ENCODE measurements at places on chromosomes 12 and 14.

GRCh38 chr12:110744151-110744571 lies 1.5 kb upstream of the PPP1CC start:
- DNase-seq: no peak

DNA sequence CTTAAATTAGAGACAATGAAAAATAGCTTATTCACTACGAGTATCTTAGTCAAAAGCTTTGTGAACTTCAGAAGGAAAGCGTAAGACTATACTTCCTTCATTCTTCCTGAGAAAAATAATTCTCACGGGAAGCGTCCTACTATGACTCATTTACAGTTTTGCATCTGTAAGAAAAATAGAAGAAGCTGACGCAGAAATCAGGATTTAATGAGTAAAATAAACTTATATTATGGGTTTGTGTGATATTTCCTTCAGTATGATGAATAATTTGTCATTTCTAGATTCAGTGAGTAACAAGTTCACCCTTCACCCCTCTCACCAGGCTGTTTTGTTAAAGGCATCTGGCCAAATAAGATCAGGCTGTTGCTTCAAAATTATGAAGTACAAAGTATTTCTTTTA lies 17.8 kb upstream of the PDE3A start:
- DNase-seq: no peak

DNA sequence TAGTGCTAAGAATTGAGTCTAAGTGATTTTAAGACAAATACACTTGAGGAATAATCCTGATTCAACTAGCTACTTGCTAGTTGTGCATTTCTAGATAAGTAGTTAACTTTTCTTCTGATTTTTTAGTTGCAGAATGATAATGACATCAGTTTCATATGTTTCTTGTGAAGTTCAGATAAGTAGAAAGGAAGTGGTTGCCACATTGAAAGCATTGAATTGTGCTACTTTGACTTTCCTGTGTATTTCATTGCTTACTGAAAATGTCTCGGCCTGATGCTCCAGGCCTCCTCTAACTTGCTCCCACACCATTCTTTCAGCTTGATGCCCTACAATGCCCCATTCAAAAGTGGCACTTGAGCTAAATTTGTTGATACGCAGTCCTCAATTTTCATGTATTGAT lies 980.0 kb downstream of the TMTC2 start:
- no peak for DNase-seq

- no peak for DNase-seq
Observed at GRCh38 chr12:25725931-25726330, 172.8 kb upstream of the LMNTD1 start.

GRCh38 chr14:50541159-50541567 lies 8.8 kb upstream of the MAP4K5 start:
- DNase-seq: no peak

DNA sequence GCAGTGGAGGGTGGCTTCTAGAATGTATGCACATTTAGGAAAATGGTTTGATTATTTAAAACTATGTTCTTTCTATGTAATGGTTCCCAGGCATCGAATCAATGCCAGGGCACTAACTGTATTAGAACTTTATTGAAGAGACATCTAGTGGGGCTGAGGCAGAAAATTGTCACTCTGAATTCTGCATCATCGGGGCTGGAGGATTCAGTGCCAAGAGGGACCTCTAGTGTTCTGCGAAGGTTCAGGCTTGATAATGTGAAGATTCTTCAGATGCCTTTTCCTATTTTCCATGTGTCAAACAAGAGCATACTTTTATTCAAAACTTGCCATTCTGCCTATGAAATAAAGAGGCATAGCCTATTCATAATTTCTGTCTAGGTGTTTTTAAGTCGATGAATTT lies 146.3 kb downstream of the CAND1 start:
- peak; percentile 63 for DNase-seq

GRCh38 chr12:76312315-76312714 lies 35.9 kb downstream of the BBS10 start:
- DNase-seq: no peak

- DNase-seq: no peak
Observed at GRCh38 chr14:71694591-71695530, 237.4 kb upstream of the RGS6 start.

DNA sequence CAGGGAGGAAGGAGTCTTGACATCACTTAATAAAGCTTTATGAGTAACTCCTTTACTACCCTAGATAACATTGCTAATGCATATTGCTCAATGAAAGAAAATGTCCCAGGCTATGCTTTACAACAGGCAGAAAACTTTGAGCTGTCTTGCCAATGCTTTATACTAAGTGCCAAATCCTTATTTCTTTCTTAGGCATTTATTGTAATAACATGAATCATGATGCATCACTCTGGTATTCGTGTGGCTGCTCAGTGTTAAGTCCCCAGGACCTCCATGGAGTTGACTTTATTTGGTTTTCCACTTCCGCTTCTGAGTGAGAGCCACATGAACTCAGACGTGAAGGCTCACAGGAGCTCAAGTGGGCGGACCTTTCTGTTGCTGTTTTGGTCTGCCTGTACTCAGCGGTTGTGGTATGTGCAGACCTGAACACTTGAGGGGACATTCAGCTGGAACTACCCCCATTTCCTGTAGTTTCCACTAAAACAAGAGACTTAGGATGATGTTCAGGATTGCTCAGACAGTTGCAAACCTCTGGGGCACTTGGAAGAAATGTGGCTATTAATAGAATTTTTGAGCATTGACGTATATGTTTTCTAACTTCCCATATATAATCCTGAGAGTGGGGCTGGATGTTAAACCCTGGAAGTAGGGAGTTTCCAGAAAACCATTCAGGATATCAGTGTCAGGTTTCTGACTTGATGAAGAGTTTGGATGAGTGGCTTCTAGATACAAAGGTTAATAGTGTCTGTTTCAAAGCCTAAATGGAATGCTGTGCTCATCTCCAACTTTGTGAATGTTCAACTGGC lies 258.6 kb downstream of the MSRB3 start:
- DNase-seq: peak; percentile 68

DNA sequence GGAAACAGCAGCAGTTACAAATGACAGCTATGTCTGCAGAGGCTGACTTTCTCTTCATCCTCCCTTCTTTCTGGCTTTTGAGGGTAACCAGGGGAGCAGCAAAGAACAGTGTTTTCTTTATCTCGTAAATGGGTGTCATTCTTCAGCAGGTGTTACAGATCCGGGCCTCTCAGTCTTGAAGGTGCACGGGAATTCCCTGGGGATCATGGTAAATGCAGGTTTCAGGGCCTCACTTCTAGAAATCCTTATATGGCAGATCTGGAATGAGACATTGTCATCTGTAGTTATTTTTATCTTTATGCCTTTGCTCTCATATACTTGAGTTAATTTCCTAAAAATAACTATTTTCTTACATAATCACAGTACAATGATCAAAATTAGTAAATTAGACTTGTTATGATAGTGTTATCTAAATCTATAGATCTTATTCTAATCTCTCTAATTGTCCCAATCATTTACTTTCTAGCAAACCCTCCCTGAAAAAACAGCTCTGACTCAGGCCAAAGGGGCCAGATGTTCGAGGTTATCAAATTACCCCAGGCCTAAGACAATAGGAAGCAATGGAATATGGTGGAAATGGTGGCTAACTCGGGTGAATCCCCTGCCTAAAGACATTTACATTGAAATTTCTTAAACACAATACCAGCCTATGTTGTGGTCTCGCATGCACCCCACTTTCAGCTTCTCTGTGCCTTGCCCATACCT lies 145.0 kb downstream of the CAND1 start:
- DNase-seq: no peak

DNA sequence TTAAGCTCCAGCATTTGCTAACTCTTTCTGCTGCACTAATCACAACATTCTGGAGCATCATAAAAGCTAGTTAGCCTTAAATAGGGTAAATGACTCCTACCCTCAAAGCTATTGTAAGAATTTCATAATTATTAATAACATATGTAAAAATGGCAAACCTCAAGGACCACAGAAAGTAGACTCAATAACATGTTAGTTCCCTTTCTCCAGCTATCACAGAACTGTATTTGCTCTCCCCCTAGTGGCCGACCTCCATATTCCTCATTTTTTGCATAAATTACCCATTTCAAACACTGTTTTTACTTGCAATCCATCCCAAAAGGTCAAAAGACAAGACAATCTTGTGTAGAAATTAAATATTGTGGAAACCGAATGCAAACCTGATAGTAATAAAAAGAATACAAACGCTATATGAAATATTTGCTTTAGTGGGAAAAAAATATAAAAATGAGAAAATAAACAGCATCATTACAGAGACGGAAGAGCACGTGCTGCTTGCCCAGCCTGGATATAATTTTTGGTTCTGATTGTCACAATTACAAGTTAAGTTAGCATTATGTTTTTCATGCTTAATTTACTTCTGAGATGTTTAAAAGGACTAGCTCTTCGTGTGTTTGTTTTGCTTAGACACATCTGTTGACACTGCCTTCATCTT lies 97.9 kb downstream of the RERGL start:
- DNase-seq: peak; percentile 40

DNA sequence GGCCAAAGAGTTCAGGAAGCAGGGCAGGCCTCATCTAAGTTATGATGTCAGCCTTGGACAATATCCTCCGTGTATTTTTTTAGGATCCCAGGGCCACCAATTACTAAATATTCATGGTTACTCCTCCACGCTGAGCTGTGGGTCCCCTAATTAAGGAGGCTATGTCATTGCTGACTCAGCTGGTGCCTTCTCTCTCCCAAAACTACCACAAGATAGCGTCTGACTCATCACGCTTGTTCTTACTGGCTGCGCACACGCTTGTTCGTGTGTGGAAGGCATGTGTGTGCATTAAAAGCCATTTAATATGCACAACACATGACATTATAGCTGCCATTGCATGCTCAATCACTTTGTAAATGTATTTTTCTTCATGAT lies 78.3 kb downstream of the GSC start:
- DNase-seq: no peak

DNA sequence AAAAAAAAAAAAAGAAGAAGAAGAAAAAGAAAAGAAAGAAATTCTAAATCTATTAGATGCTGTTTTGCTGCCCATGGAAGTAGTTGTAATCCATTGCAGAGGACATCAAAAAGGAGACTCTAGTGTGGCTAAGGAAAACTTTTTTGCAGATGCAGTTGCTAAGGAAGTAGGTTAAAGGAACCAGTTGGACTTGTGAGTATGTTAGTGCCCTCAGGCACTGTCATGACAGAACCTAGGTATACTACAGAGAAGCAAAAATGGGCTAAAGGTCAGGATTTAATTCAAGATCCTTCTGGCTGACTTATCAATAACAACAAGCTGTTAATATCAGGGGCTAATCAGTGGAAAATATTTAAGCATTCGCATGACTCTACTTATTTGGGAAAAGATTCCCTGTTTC lies 1571.6 kb upstream of the FLRT2 start:
- DNase-seq: no peak

DNA sequence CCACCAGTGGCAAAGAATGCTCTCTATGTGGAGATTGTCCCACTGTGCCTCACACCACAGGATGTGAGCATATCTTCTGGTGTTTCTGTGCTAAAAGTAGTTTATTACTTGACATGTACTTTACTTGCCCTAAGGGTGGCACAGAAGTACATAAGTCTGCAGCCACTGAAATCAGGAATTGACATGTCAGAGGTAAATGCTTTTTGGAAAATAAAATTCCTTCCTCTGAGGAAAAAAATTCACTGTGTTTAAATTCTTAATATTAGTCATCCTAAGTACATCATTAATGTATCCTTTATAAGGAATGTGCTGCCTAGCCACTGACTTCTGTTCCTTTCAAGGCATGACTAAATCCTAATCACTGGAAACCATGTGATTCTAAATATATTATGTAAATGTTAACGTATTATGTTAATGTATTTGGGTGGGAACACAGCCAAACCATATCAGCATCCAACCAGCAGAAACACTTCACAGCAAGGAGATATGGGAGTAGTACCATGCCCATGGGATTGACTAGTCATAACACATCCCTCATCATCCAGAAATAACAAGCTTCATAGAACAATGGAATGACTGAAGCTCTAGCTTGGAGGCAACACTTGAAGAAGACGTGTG lies 239.7 kb upstream of the PPFIA2 start:
- DNase-seq: no peak

GRCh38 chr14:50773632-50774541 lies 57.1 kb downstream of the NIN start:
- DNase-seq: peak; percentile 69

DNA sequence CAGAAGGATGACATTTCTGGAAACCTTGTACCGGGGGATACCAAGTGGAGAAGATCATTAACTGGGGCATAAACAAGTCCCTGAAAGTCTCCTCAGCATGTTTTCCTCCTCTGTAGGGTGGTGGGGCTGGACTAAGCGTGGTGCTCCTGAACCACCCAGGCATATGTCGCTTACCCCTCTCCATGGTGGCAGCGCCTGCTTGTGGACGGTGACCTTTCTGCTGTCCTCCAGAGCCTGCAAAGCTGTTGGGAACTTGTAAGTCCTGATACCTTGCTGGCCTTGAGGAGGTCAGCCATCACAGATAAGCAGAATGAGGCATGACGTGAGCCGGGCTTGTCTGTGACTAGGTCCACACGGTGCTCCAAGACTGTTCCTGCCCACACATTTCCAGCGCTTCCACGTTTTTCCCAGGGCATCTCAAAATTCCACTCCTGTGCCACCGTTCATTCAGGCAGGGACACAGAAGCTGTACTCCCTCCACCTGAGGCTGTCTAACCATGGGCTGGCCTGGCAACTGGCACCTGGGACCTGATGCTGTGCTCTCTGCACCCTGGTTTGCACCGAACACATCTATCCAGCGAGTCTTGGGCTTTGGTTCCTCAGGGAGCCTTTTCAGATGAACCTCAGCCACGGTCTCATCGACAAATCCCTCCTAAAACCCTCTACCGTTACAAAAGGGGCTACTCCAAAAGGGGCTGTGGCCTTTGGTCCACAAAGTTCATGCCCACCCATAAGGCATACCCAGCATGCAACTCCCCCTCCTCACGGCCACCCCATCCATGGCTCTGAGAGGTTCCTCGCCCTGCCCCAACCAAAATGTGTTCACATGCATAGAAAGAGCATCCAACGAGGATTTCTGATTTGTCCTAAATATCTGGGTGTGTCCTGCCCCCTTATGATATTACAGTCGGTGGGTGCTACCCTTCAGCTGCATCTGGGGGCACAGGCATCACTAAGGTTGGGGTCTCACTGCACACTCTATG lies 199.6 kb upstream of the DIO3 start:
- no peak for DNase-seq

DNA sequence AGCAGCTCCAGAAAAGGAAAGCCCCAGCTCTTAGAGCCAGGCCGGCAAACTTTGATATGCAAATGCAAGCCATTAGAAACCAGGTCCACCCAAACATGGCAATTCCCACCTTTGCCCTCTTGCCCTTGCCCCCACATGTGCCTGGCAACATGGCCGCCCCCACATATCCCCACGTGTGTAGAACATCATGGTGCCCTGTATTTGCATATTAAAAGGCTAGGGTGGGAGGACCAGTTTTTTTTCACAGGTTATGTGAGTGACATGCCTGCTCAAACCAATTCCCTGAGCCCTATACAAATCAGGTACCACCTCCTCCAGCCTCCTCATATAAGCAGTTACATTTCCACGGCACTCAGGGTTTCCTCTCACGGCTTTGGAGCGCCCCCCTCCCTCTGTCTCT lies 6.1 kb upstream of the ALDH1L2 start:
- no peak for DNase-seq

DNA sequence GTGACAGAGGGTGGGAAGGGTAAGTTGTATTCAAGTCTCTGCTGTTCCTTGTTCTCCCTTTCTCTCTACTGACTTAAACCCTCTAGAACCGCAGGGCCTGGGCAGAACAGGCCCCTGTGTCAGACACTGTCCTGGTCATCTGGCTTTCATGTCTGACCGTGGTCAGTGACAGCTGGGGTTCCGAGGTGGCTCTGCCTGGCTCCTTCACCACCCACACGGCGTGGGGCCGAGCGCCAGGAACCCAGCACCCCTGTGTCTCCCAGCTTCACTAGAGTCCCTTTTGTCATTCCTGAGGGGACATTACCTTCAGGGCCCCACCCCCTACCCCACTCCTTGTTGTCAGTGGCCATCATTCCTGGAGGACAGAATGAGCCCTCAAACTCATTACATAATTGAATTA lies 168.9 kb downstream of the ADGRD1 start:
- no peak for DNase-seq

Measured in HT-29 (cell line).